Glutamatergic neuron (in vitro differentiated cells): ENCODE measurements at places on chromosomes 2 and 18. TPM values are rescaled to one million over a fixed set of nuclear protein-coding genes. Genes with fewer than 3 reads are reported as not detected.

DNA sequence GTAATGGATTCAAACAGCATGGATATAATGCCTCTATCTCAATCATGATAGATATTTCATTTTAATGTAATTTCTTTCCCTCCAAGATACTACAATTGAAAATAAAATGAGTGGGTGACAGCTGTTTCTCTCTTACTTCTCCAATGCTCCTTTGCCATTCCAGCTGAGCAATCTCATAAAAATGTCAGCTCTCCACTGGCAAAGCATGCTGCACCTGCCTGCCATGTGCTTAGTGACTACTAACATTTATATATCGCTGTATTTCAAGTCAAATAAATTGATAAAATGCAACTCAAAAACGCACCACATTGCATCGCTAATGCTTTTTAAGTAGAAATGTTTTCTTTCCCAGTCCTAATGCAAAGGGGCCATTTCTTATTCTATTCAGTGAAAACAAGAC lies 1093.9 kb downstream of the CBLN2 start:
- DNase-seq, result no peak

DNA sequence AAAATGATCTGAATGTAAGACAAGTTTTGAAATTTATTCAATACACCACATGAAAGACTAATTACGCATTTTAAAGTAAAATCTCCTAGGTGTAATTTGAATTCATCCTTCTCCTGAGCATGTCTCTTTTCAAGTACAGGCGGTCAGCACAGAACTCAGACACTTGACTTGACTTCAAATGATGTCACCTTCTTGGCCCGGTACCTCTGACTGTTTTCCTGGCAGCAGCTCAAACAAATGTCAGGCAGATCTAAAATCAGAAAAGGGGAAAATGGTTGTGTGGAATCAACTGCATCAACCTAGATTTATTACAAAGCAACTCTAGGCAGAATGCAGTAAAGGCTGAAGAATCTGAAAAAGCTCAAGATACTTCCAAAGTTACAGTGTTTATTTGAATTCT lies 11.4 kb upstream of the PROKR1 start:
- no peak for DNase-seq

DNA sequence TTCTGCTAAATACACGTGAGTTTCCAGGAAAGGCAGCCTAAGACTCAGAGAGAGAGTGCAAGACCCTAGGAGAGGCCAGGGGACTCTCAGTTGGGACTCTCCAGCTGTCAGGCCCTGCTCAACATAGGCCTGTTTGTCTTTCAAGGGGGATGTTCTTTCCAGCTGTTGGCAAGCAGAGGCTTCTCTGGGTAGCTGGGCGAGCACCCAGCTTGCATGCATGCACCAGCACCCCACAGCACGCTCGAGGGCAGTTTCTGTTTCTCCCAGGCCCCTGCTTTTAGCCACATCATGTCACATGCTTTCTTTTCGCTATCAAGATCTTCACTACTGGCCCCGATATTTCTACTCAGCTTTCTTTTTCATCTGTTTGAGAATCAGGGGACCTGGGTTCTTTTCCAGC lies 479.3 kb upstream of the HS6ST1 start:
- no peak for DNase-seq

DNA sequence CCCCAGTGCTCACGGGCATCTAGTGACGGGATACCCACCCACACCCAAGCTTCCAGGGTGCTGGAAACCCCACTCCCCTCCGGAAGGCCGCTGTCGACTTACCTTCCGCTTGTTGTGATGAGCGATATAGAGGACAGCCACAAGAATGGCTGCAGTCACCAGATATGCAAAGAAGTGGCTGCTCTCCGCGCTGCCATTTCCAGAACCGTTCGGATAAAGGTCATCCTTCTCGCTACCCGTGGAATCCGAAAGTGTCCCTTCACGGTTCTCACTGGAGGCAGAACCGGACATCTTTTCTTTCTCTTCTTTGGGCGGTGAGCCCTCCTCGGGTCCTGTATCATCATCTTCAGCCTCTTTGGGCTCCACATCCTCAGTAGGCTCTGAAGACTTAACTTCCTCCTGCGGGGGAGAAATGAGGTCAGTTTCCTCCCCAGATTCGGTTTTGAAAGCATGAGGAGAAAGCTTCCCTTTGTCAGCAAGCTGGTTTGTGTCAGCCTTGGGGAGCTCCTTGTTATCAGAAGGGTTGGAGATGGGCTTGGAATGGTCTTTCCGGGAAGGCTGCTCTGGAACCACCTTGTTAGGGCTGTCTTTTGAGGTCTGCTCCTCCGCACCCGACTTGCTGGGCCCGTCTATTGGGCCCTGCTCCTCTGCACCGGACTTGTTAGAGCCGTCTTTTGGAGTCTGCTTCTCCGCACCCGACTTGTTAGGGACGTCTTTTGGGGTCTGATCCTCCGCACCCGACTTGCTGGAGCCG lies 1.2 kb downstream of the TGOLN2 start:
- no peak for DNase-seq

- no peak for DNase-seq
Measured at GRCh38 chr2:145421841-145422240, 901.9 kb upstream of the ZEB2 start.

- no peak for DNase-seq
Measured at GRCh38 chr2:233065954-233066470, 5.9 kb downstream of the INPP5D start.

GRCh38 chr2:54568876-54569321 lies 112.8 kb downstream of the SPTBN1 start:
- no peak for DNase-seq

DNA sequence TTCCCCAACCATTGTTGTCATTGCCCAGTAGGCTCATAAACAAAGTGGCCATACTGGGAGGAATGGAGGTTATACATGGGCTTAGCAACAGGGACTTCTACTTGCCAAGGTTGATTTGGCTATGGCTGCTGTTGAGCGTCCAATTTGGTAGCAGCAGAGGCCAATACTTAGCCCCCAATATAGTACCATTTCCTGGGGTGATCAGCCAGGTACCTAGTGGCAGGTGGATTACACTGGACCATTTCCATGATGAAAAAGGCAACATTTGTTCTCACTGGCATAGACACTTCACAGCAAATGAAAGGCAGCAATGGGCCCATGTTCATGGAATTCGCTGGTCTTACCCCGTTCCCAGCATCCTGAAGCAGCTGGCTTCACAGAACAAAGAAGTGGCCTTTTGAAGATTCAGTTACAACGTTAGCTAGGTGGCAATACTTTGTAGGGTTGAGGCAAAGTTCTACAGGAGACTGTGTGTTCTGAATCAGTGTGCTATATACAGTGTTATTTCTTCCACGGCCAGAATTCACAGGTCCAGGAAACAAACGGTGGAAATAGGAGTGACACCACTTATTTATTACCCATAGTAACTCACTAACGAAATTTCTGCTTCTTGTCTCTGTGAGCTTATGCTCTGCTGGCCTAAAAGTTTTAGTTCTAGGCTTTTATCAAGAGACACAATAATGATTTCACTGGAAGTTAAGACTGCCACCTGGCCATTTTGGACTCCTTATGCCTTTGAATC lies 37.5 kb downstream of the FBXO11 start:
- no peak for DNase-seq

DNA sequence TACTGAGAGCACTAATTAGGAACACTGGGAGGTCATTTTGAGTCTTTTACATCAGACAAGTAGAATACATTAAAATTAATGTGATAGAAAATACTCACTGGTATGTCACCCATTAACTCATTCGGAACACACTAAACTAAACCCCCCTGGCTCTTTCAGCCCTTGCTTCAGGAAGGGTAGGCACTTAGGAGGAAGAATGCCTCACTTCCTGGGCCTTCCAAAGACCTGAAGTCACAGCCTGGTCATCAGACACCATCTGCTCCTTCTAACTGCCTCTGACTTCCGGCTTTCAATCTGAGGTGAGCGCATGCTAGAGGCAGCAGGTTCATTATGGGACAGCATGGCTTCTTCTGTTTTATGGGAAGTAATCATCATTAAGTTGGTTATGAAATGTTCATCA lies 451.4 kb downstream of the PID1 start:
- no peak for DNase-seq

DNA sequence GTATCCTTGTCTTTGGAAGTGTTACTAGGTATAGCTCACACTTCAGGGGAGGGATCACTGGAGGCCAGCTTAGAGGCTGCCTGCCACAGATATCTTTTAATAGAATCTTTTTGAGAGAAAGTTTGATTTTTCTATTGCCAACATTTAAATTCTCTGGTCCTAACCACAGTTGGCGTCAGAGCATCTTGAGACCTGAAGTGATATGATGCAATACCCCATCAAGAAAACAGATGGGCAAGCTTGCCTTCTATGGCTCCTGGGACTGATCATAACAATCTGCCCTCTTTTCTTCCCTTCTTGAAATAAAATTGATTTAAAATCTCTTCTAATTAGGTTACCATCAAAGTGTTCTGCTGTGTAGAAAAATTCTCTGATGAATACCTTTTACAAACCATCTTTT lies 105.5 kb upstream of the ACKR3 start:
- no peak for DNase-seq

GRCh38 chr2:231904161-231904611 lies 22.0 kb downstream of the NPPC start:
- DNase-seq, result peak; percentile 10

GRCh38 chr2:60318544-60318943 lies 234.9 kb downstream of the BCL11A start:
- DNase-seq, result no peak

SULT1C4 gene
- total RNA-seq, result 1.6 TPM

RRM2 gene
- 21.2 TPM for total RNA-seq

TUBA3D gene
- not detected for total RNA-seq

MDH1 gene
- total RNA-seq, result 103 TPM

CNDP1 gene
- 0.27 TPM for total RNA-seq

PROKR1 gene
- 0.83 TPM for total RNA-seq

FBXO48 gene
- total RNA-seq, result 0.81 TPM

FTCDNL1 gene
- 0.74 TPM for total RNA-seq

TEX51 gene
- not detected for total RNA-seq
